ENCODE measurements at places on chromosomes 16 and 17. TPM values are rescaled to one million over a fixed set of nuclear protein-coding genes. Genes with fewer than 3 reads are reported as not detected.

CACNA1H gene
- 12.6 TPM for total RNA-seq

CACNG4 gene
- total RNA-seq, result not detected

CD300H gene
- total RNA-seq, result not detected

ALOX15B gene
- total RNA-seq, result 0.07 TPM

USP22 gene
- total RNA-seq, result 244 TPM

FCSK gene
- 12.3 TPM for total RNA-seq
